ENCODE measurements at places on chromosomes 11 and 22. TPM values are rescaled to one million over a fixed set of nuclear protein-coding genes. Genes with fewer than 3 reads are reported as not detected.

GRCh38 chr11:36107547-36107946 lies 163.7 kb downstream of the LDLRAD3 start:
- no peak for DNase-seq

DNA sequence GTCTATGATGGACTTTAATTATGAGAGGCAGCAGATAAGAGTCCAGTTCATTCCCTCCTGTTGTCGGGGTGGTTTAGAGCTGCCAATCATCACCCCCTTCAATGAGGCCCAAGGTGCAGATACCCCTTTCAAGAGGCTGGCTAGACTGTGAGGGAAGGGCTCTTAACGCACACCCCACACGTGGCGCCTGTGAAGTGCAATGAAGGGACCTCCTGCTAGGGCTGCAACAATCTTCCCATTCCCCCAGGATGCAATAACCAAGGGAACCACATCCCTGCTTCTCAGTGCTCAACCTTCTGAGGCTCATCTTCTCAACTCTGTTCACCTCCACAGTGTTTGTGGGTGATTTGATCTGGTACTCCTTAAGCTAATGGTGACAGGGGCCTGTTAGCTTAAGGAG lies 19.0 kb downstream of the TENM4 start:
- DNase-seq: no peak

ST14 gene
- total RNA-seq: 0.10 TPM

GPR152 gene
- not detected for total RNA-seq

DNA sequence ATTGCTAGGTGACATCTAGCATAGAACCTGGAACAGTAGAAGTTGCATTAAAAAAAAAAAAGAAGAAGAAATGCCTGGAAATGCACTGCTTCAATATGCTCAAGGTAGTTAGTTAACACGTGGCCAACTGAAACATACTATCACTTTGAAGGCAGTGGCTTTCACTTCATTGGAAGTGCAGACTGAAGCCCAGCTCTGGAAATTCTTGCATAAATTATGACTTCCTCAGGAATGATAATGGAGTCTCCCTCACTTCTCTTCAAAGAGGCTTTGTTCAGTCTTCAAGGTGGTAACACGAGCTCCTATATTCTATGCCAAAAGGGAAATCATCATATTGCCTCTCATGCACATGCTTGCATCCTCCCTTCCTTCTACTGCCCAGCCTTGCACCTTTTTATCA lies 715.9 kb upstream of the API5 start:
- no peak for DNase-seq

FXYD2 gene
- total RNA-seq: 4.8 TPM

DNA sequence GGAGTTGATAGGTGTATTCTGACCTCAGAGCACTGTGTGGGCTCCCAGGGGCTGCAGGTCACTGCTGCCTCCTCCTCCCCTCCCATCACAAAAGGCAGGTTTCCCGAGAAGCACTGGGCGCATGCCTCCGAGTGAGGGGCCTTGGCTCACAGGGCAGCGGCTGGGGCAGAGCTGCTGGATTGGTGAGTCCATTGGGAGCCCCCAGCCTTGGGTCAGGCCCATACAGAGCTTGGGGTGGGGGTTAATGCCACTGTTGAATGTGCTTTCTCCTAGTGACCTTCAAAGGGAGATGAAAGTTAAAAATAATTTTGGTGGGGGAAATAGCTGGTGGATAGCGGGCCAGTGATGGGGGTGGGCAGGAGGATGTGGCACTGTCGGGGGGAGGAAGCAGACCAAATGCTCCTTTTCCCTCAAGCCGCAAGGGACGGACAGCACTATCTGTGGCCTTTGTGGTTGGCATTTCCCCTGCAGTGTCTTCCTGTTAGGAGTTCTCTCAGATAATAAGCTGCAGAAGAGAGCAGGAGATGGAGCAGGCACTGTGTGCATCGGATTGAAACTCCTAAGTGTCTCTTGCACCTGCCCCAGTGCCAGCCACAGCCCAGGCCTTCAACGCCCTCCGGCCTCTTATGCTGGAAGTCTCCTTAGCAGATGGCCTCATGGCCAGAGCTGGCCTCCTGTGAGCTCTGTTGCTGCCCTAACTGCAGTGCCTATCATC lies 3.2 kb downstream of the TUBA8 start:
- DNase-seq: no peak

ROBO4 gene
- total RNA-seq: not detected

CBLIF gene
- not detected for total RNA-seq

- DNase-seq: no peak
Observed at GRCh38 chr11:36388071-36388470, 92.0 kb downstream of the PRR5L start.

- no peak for DNase-seq
Observed at GRCh38 chr11:57791321-57792059, 29.9 kb downstream of the CTNND1 start.

- DNase-seq: no peak
Observed at GRCh38 chr22:37032535-37033460, 13.3 kb downstream of the MPST start.

CBX7 gene
- total RNA-seq: 25.0 TPM

GRCh38 chr11:21963013-21963412 lies 229.9 kb upstream of the ANO5 start:
- no peak for DNase-seq

DNA sequence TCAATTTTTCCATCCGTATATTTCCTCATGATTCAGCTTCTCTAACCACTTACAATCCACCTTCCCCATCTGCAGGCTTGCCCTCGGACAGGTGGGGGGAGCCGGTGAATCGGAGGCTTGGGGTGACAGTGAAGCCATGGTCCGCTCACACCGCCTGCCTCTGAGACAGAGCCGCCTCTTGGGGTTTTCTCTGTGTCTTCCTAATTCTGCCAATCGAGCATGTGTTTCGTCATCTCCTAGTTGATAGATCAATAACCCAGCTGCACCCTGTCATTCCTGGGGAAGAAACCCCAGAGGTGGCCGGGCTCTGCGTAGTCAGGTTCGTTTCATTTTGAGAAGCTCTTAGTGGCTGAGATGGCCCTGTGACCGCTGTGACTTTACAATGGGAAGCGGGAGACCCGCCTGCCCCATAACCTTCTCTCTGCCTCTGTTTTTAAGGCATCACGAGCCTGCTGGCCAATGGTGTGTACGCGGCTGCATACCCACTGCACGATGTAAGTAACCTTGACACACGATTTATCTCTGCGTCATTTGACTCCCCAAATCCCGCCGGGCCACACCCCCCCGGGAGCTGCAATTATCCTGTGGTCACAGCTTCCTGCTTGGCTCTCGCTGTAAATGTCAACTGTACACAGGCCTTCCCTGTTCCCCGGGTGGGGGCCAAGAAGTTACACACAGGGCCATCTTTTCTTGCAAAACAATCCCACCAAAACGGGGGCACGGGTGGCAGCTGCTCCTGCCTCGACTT lies 33.3 kb downstream of the ANO1 start:
- DNase-seq: no peak

DNA sequence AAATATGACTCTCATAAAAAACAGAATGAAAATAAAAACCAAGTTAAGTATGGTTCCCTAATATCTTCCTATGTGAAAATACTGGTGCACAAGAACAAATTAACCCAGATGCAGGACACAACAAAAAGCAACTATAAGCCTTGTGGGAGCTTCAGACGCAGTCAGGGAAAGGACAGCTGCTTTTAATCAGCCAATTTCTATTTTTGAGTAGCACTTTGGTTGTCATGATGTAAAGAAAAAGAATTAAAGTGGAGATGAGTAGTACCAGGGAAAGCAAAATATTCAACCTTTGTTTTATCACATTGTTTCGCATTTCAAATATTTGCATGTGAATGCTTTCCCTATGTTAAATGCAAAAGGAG lies 339.9 kb downstream of the SOX6 start:
- no peak for DNase-seq

BIRC2 gene
- total RNA-seq: 67.6 TPM

OR52J3 gene
- total RNA-seq: not detected

- no peak for DNase-seq
Observed at GRCh38 chr11:130175898-130176297, 16.3 kb downstream of the ST14 start.

GRCh38 chr11:126253265-126253664 lies 15.4 kb downstream of the SRPRA start:
- DNase-seq: no peak

- no peak for DNase-seq
Observed at GRCh38 chr11:122345586-122345985, 229.6 kb upstream of the BLID start.

- no peak for DNase-seq
Observed at GRCh38 chr22:42188808-42189447, 58.3 kb upstream of the CYP2D6 start.

- DNase-seq: no peak
Observed at GRCh38 chr11:59218893-59219292, 6.2 kb upstream of the MPEG1 start.

MMP13 gene
- total RNA-seq: not detected

GRCh38 chr22:50622723-50623327 lies 5.1 kb downstream of the ARSA start:
- DNase-seq: no peak

UPK2 gene
- total RNA-seq: 2.0 TPM

DNA sequence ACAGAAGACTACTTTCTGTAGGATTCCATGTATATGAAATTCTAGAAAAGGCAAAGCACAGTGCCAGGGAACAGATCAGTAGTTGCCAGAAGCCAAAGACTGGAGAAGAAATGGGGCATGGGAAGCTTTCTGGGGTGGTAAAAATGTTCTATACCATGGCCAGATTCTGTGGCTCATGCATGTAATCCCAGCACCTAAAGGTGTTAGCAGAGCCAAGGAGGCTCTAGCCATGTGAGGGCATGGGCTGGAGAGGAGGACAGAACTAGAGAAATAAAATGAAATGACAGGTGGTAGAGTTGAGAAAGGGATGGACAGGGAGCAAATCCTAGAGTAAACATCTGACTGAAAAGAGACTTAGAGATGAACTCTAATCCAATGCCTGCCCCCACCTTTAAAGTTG lies 26.9 kb upstream of the HMGXB4 start:
- DNase-seq: no peak

DNA sequence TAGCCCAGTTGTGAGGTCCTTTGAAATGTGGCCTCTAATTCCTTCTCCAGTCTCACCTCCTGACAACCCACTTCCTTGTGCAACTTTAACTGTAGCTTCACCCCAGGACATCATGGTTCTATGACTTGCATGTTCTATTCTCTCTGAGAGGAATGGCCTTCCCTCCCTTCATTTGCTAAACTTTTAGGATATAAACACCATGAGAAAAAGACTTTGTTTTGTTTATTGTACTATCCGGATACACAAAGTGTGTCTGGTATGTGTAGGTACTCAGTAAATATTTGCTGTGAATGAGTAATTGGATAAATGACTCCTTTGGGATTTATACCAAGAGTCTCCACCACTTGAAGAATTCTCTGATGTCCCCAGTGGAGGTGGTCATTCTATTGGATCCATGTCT lies 547.6 kb downstream of the INSC start:
- DNase-seq: no peak

GRCh38 chr11:59145534-59145933 lies 2.9 kb downstream of the FAM111A start:
- DNase-seq: no peak

SLC7A4 gene
- not detected for total RNA-seq

DNA sequence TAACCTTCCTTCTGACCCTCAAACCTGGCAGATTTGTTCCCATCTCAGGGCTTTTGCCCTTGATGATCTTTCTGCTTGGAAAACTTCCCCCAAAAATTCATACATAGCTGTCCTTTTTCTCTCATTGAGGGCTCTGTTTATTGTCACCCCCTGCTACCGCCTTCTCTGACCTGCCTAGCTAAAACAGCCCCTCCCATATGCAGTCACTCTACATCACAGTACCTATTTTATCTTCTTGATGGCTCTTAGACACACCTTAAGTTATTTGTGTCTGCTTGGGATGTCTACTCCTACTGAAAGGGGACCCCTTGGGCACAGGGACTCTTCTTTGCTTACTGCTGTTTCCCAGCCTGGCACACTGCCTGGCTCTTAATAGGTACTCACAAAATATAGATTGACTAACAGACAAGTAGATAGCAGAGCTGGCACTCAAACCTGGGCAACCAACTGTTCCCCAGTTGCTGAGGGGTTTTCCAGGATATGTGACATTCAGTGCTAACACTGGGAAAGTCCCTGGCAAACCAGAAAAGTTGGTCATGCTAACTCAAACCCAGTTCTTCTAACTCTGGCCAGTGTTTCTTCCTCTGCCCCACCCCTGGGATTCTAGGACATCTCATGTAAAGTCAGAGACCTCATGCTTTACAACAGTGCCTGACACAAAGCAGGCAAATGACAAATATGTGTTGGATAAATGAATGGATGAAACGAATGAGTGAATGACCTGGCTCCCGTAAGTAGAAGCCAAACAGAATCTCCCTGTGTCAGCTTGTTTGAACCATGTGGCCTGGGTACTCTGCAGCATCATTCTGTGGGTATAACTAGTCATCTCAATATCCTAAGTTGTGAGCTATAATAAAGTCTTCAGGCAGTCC lies 19.8 kb upstream of the FJX1 start:
- DNase-seq: no peak

IRAG1 gene
- total RNA-seq: not detected

GRAP2 gene
- 42.4 TPM for total RNA-seq

DNA sequence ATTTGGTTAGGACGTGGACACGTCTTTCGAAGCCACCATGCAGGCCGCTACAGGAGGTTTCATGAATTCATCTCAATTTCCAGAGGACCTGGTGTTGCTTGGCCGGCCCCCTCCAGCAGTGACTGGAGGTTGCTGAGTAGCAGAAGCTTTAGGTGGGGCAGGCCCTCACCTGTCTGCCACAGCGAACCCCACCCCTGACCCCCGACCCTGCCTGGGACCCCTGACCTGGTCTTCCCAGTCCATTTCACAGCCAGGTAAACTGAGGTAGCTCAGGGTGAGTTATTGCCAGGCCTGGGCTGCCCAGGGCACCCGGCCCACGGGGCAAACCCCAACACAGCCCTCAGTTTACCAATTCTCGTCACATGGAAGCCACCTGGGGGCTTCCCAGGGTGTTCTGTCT lies 39.1 kb upstream of the SMIM38 start:
- no peak for DNase-seq

TTC28 gene
- 8.5 TPM for total RNA-seq

CECR2 gene
- total RNA-seq: 0.18 TPM
